ENCODE measurements at places on chromosomes 2 and 18.

- DNase-seq = no peak
Measured at GRCh38 chr2:23486684-23487075, 101.7 kb downstream of the KLHL29 start.

GRCh38 chr2:231295363-231295655 lies 96.9 kb downstream of the ARMC9 start:
- no peak for DNase-seq

GRCh38 chr18:72541871-72542332 lies 2.2 kb downstream of the CBLN2 start:
- no peak for DNase-seq

DNA sequence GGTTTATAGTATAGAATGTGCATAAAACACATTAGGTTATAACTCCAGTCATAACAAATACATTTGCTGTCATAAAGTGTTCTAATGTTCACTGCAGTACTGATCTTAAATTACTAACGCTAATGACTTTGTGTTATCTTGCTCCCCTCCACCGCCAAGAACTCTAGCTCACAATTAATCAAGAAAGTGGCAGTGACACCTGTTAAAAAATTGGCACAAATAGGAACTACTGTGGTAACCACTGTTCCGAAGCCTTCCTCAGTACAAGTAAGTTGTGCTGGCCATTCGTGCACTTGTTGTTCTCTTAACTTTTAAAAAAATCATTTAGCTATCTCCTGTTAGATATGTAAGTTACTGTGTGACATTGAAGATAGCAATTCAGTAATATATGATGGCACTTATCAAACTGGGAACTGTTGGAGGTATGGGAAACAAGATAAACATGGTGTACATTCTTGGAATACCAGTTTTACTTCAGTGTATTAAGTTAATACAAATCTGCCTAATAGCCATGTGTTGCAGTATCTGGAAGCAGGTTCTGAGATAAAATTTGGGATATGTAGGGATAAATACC lies 41.2 kb downstream of the TAF4B start:
- no peak for DNase-seq
